ENCODE measurements at places on chromosomes 2 and 18.

- peak; percentile 58 for DNase-seq
These were observed 32.2 kb downstream of the FAM178B start for GRCh38 chr2:96954011-96954846.

DNA sequence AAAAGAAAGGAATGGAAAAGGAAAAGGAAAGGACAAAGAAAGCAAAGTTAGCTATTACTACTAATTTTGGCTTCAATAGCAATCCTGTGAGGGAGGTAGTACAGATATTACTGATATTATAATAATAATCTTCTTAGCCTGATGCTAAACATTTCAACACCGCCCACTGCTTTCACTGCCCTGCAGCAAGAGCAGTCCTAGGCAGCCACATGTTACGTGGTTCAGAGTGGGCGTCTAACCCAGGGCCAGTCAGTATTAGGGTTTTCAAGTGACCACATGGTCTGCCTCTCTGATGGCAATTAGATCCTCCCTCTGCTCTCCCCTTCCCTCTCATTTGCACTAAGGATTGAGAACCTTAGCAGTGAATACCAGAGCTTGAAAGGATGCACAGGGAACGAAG, 83.7 kb upstream of the ZNF397 start:
- DNase-seq = no peak

DNA sequence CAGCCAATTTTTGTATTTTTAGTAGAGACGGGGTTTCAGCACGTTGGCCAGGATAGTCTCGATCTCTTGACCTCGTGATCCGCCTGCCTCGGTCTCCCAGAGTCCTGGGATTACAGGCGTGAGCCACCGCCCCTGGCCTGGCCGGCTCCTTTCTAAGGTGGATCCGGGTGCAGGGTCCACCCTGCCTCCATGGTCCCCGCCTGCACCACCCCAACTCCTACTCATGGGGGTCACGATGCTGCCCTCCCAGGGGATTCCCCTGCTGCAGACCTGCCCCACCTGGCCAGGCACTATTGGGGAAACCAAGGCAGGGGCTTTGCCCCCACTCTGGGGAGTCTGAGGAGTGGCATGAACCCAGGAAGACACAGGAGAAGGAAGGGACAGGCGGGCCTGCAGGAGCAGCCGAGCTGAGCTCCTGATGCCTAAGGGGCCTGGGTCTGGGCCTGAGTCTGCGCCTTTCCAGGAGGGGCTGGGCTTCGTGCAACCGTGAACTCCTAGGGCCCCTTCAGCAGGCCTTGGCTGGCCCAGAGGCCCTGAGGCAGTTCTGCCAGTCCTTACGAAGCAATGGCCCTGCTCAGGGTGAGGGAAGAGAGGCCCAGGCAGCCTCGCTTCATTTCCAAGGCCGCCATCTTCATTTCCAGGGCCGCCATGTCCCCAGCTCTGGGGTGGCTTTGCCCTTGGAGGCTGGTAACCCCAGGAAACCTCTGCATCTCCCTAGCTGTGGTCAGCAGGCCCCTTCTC, 67.2 kb upstream of the SMAD7 start:
- no peak for DNase-seq

GRCh38 chr18:13112982-13113381, 105.6 kb upstream of the LDLRAD4 start:
- no peak for DNase-seq

GRCh38 chr2:170598067-170598395, 117.1 kb upstream of the SP5 start:
- DNase-seq = no peak

DNA sequence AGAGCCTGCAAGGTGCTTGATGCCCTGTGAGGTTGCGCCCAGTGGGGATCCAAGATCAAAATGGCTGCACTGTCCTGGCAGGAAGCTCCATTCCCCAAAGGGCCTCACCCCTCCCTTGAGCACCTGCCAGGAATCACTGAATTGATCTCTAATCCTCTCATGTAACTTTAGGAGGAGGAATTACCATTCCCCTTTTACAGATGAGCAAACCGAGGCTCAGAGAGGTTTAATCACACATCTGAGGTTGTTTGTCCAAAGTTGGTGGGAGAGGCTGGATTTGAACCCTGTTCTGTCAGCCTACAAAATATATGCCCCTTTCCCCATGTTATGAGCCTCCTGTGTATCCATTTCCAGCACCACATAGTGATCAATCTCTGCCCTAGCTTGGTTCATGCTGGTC, 10.5 kb downstream of the ASIC4 start:
- DNase-seq = no peak

DNA sequence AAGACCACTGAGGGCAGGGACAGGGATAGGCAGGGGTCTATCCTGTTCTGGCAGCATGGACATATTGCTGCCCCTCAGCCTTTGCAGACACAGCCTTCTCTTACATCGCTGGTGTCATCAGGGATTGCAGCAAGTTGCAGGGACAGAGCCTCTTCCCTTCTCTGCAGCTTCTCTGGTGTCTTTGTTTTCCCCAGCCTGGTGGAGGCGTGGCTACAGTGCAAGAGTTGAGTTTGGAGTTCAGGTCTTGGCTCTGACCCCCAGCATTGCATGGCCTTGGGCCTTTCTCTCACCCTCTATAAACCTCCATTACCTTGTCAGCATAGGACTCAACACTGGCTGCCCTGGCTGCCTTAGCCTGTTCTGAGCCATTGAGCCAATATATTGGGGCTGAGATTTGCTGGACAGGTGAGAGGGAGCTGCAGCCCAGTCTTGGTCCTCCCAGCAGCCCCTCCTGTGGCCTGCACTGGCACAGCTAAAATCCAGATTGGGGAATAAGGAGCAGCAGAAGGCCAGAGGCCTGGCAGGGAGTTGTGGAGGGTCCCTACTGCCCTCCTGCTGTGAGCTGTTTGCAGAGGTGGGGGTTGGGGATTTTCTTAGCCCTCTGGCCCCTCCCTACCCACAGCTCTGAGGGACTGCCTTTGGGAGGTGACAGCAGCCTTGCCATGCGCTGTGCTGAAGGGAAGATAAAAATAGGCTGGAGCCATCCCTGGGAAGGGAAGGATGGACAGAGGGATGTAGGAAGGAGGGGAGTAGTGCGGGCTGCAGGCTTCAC, 22.8 kb downstream of the EHD3 start:
- no peak for DNase-seq

DNA sequence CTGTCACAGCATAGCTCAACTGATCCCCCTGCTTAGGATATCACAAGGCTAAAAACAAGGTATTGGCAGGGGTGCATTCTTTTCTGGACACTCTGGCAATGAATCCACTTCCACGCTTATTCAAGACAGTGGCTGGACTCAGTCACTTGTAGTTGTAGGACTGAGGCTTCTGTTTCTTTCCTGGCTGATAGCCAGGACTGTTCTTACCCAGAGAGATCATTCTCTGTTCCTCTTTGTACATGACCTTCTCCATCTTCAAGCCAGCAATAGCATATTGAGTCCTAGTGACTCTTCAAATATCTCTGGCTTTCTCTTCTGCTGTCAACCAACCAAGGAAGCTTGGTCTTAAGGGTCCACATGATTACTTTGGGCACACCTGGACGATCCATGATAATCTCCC, 241.3 kb downstream of the RBM43 start:
- DNase-seq = no peak

DNA sequence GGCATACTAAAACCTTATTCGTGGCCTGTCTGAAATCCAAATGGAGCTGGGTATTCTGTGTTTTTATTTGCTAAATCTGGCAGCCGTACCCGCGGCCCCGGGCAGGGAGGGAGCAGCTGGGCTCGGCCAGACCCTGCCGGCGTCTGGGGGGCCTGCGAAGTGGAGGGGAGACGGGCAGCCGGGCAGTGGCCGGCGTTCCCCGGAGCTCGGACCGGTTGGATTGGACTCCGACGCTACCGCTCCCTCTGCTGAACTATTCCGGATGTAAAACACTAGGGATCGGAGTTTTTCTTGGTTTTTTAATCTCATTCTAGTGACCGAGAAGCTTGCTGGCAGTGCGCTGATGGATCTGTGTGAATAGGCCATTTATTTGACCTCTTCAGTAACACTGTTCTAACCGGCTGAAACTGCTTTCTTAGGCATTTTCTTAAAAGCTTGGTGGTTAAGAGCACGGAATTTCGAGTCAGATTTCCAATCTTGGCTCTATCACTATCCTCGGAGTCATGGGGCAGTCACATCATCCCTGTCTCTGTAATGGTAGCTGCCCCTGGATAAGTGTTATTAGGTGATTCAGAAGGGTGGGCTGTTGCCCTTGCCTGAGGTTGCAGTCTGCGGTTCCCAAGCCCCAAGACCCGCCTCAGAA, 694 bp downstream of the UNC50 start:
- DNase-seq = no peak

DNA sequence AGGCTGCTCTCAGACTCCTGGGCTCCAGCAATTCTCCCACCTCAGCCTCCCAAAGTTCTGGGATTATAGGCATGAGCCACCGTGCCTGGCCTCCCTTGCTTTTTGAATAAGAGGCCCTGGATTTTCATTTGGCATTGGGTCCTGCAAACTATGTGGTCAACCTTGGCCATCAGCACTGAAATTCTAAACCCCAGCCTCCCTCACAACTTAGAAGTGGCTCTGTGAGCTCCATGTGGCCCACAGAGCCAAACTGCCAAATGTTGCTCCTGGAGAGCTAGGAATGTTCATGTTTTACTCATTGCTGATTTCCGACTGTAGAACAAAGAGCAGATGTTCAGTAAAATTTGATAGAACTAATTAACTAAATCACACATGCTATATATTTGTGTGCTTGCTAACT, 210.6 kb upstream of the AGAP1 start:
- no peak for DNase-seq

DNA sequence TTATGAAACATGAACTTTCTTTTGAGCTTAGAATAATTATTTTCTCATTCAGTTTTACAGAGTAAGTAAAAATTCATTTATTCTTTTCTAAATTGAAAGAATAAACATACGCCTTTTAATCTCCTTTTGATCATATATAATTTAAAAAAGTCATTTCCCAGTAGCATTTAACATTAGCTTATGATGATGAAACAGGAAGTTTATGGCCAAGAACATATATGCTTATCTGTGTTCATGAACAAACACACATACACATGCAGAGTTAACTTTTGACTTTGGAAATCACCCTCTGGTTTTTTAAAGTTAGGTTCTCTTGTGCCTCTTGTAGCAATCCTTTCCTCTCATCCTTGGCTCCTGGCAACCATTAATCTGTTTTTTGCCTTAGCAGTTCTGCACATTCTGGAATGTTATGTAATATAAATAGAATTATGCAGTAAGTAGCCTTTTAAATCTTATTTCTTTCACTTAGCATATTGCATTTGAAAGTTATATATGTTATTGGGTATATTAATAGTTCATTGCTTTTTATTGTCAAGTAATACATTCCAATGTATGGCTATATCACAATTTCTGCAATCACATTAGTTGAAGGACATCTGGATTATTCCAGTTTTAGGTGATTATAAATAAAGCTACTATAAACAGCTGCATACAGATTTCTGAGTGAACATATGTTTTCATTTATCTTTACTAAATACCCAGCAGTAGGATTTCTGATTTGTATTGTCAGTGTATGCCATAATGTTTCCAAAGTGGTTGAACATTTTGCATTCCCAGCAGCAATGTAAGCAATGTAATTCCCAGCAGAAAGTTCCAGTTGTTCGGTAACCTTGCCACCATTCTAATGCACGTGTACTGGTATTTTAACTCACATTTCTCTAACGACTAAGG, 210.3 kb downstream of the ZRANB3 start:
- no peak for DNase-seq

DNA sequence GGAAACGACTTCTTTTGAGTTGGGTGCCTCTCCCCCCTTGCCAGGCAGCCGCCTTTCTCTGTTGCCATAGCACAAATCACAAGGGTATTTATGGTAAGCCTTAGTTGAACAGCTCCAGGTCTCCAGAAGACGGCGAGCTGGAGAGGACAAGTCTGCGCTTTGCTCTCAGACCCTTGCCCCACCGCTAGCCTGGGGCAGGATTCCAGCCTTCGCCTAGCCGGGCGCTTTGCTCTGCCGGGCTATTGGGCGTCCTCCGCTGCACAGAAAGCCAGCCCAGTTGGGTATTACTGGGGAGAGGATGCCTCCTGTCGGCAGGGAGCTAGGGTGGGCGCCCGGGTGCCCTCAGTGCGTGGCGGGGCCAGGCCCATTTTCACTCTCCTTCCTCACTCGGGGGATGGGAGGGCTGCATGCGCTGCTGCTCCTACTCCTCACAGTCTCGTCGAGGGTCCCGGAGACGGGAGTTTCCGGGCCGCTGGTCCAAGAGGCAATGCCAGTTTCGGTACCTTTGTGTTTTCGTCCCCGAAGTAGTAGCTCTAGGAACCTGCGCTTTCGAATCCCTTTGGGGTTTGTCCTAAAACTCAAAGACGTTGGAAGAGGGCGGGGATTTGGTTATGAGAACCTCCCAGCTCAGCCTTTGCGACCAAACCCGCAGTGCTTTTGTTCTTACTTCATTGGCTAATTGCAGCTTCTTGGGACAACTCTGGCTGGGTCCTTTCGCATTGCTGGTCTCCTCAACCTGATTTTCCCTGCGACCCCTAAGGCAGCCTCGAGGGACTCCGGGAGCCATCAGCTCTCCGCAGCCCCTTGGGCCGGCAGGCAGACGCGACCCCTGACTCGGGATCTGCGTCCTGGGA, 3.6 kb upstream of the DLX2 start:
- DNase-seq = peak; percentile 72

- no peak for DNase-seq
These were observed 10.3 kb downstream of the GALNT14 start for GRCh38 chr2:31127931-31128330.

DNA sequence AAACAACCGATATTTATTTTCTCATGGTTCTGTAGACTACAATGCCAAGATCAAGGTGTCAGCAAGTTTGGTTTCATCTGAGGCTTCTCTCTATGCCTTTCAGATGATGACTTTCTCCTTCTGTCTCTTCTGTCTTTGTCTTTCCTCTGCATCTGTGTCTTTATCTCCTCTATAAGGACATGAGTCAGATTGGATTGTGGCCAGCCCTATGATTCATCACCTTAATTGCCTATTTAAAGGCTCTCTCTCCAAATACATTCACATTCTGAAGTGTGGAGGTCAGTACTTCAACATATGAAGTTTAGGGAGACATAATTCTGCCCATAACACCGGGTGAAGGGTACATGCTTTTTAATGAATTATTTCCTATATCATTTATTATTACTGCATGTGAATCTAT, 71.2 kb upstream of the CNTNAP5 start:
- DNase-seq = no peak

DNA sequence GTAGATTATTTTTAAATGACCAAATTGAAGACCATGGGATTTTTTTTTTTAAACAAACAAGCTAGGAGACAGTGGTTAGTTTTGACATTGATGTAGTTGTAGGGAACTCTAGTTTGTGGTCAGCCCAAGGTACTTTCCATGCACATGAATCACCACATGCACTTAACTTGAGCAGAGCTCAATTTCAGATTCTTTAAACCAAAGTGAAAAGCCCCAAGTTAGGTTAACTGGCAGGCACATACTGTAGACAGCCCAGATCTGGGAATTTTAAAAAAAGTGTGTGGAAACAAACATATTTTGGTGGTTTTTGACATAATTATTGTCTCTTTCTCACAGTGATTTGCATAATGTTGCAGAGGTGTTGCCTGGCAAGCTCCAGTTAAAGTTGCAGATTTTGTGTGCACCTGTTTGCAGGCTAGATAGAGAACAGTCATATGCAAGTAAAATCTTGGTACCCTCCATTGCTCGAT, 88.4 kb downstream of the BCL2L11 start:
- peak; percentile 36 for DNase-seq

- no peak for DNase-seq
These were observed 205.1 kb upstream of the TNP1 start for GRCh38 chr2:217065012-217065290.

- DNase-seq = no peak
These were observed 60.8 kb downstream of the SLC66A2 start for GRCh38 chr18:79890674-79891073.

GRCh38 chr2:50674876-50675275, 357.1 kb downstream of the NRXN1 start:
- no peak for DNase-seq

Measured in natural killer cell (primary cell).